ENCODE measurements at places on chromosomes 1 and 21. TPM values are rescaled to one million over a fixed set of nuclear protein-coding genes. Genes with fewer than 3 reads are reported as not detected.

Gene IGSF9
- 68.6 TPM for total RNA-seq

Gene PLA2G2C
- not detected for total RNA-seq

Gene CA6
- total RNA-seq: not detected

Gene LCE2C
- total RNA-seq: not detected

Gene C1QB
- not detected for total RNA-seq

Gene NPR1
- total RNA-seq: 0.51 TPM

Gene CCDC17
- 5.8 TPM for total RNA-seq

Gene OR6K3
- not detected for total RNA-seq

Gene GPR161
- 58.5 TPM for total RNA-seq

Gene DR1
- 36.8 TPM for total RNA-seq

Gene RABIF
- total RNA-seq: 10.7 TPM

Gene COL16A1
- total RNA-seq: 2.1 TPM

All from progenitor cell of endocrine pancreas (in vitro differentiated cells).